ENCODE measurements at places on chromosomes 7 and 10.

DNA sequence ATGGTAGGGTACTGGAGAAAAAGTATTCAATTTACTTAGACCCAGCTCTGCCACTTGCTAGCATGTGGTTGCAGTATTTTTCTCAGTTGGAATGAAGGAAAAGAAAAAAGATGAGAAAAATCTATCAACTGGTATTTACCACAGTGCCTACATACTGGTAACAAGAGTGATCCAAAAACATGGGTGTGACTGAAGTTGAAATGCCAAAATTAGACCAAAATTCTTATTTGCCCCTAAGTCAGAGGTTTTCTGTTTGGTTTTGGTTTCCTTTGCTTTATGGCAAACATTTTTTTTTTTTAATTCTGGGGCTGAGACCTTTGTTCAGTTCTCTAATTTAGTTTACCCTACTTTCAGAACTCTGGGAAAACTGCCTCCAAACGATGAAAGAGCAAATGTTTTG lies 12.3 kb downstream of the HYCC1 start:
- no peak for DNase-seq

DNA sequence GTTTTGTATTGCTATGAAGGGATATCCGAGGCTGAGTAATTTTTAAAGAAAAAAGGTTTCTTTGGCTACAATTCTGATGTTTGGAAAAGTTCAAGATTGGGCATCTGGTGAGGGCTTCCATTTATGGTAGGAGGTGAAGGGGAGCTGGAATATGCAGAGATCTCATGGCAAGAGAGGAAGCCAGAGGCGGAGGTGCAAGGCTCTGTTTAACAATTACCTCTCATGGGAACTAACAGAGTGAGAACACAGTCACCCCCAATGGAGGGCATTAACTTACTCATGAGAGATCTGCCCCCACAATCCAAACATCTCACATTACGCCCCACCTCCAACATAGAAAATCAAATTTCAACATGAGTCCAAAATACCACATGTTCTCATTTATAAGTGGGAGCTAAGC lies 62.0 kb downstream of the AKR1D1 start:
- DNase-seq: no peak

DNA sequence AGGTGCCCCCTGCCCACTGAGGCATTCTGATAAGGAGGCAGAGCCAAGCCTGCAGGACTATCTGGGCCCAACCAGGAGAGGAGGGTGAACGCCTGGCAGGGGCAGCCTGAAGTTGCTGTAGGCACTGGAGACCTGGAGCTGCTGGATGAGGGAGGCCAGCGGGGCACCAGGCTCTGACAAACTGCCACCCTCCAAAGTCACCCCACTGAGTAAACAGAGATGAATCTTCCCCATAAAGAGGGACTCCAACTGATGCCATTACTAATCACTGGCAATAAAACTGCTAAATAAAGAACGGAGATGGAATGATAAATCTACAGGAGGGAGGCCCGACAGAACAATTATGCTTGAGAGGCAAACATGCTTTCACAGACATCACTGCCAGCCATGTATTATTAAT lies 44.2 kb downstream of the DRGX start:
- DNase-seq: no peak

DNA sequence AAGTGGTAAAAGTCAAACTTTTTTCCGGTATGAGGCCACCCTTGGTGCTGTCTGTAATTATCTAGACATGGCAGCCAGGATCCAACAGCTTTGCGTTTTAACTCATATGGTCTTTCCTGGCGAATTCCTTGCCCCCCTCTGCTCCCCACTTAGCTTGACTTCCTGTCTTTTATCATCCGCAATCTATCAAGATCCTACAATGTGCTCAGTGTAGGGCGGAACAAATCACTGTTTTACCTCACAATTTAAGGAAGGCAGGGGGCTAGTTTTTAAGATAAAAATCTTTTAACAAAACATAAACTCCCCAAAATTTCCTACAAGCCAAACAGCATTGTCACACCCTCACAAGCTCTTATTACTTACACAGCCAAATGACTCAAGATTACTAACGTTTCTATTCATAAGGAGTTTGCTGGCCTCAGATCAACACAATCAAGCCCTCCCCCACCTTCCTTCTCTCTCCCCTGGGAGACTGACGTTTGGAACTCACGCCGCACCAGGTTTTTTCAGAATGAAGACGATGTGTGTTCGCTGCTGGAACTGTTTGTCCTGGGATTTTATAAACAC lies 1.3 kb upstream of the CDK14 start:
- peak; percentile 27 for DNase-seq

GRCh38 chr7:31934551-31934950 lies 135.7 kb downstream of the PDE1C start:
- DNase-seq: no peak
